ENCODE measurements at places on chromosomes 3 and 15.

- no peak for DNase-seq
Observed at GRCh38 chr3:109548192-109548938, 211.0 kb upstream of the DPPA4 start.

DNA sequence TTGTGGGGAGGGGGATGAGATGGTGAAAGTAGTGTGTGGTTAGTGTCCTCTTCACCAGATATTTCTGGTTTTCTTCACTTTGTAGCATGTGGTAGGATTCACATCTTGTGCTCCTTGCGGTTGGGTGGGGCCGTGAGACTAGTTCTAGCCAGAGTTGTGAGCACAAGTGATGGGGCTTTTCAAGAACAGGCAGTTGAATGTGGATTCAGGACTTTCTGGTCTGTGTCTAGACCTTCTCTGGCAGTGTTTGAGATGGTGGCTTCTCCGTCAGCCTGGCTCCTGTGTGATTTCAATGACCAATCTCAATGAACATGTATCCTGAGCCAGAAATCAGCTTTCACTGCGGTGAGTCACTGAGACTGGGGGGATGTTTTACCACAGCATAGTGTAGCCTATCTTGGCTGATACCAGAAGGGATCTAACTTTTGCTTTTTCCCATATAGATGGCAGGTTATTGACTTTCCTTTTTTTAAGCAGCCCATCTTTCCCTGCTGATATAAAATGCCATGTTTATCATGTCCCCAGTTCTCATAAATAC, 82.6 kb downstream of the RPLP1 start:
- no peak for DNase-seq

DNA sequence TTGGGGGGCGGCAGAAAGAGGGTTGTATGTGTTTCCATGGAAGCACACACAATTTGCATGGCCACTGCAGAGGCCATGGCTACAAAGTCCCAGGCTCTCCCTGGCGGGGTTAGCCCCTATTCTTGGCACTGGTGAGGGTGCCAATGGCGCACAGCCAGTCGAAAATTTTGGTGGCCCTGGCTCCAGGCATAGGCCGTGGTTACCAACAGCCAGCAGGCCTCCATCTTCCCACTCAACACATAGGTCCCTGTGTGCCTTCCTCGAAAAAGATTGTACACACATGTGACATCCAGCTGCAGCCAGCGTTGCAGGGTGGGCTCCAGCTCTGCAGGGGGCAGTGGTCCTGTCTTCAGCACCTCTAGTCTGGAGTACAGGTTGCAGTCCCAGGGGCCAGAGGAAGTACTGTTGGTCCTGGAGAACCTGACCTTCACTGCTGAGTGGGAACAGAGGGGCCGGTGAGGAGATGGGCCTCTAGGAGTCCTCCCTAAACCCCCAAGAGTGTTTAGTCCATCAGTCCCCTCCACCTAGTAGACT, 7.1 kb downstream of the P4HTM start:
- no peak for DNase-seq

DNA sequence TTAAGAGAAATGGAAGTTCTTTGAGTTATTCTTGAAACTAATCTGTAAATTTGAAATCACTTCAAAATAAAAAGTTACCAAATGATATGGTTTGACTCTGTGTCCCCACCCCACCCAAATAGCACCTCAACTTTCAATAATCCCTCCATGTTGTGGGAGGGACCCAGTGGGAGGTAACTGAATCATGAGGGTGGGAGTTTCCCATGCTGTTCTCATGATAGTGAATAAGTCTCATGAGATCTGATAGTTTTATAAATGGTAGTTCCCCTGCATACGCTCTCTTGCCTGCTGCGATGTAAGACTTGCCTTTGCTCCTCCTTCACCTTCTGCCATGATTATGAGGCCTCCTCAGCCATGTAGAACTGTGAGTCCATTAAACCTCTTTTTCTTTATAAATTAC, 690.7 kb upstream of the ZNF385D start:
- DNase-seq = no peak

DNA sequence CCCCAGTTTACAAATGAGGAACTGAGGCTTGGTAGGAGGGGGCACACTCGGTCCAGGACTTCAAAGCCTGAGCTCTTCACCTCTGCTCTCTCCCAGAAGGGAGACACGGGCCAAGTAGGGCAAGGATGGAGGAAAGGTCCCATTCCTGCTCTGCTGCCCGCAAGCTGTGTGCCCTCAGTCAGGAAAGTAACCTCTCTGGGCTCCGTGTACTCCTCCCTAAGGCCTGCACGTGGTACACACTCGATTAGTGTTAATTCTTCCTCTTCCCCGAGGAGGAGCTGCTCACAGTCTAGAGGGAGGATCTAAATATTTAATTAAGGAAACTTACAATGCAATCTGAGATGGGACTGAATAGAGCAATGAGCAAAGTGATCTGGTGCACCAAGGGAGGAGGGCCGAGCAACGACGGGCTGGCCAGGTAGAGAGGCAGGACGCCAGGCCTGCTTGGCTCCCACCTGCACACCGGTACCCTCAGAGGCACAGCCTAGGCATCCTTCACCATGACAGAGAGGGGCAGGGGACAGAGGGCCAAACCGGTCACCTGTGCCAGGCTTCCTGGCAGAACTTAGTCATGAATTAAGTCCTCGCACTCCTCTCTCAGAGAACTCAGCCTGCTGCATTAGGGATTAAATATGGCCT, 47.2 kb upstream of the IQSEC1 start:
- no peak for DNase-seq

GRCh38 chr3:61158216-61158615, 93.0 kb downstream of the FHIT start:
- no peak for DNase-seq

DNA sequence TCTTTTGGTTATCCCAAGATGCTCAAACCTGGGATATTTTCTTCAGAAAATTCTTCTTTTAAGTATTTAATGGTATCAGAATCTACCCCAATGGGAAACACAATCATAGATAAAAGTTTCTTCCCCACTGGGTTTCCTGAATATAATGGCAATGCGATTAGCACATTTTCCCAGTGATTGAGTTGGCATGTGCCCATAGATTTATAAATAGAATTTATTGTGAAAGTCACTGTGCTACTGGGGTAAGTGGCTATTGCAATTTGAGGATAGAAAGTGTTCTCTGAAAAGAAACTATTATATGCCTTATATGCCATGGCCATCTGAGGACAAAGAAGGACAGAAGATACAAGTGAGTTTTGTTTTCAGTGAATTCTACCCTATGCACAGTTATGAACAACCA, 99.0 kb upstream of the RBMS3 start:
- no peak for DNase-seq

DNA sequence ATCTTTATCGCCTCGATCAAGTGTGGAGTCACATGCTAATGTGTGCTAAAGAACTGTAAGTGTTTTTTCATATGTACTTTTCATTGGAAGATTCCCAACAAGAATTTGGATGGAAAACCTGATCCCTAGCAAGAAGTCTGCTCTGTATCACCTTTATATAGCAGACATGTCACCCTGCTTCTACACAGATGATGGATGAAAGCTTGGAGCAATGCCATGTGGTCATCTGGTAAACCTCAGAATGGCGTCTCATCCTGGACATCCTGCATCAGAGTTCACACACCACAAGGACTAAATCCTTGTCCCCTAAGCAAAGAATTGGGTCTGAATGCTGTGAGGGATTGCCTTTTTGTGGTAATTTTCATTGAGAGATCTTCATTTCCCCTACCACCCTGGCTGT, 42.1 kb upstream of the CTDSPL start:
- DNase-seq = no peak

DNA sequence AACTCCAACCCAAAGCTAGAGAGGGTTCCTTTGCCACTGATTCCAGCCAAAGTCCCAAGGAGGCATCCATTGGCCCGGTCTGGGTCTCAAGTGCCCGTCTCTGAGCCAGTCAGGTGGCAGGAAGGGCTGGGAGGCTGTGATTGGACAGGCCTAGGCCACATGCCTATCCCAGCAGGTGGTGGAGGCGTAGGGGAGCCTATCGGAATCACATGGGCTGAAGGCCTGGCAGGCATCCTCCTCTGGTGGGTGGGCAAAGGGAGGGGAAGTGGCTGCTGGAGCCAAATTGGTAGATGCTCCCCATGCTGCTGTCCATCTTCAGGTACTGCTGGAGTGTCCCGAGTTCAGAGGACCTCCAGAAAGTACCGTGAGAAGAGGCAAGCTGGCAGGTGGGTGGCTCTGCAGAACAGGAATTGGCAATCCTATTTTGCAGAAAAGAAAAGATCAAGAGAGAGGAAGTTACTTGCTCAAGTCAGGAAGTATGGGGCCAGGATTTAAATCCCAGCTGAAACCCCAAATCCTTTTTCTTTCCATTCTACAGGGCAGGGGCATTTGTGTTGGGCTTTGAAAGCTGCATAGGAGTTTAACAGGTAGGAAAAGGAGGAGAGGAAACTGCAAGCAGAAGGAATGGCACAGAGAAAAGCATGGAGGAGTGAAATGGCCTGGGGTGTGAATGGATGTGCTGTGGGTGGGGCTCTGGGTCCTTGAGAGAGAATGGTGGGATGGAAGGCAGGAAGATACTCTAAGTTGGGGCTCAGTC, 3.7 kb downstream of the CHST13 start:
- no peak for DNase-seq

GRCh38 chr15:49235446-49236124, 65.5 kb downstream of the GALK2 start:
- DNase-seq = no peak

DNA sequence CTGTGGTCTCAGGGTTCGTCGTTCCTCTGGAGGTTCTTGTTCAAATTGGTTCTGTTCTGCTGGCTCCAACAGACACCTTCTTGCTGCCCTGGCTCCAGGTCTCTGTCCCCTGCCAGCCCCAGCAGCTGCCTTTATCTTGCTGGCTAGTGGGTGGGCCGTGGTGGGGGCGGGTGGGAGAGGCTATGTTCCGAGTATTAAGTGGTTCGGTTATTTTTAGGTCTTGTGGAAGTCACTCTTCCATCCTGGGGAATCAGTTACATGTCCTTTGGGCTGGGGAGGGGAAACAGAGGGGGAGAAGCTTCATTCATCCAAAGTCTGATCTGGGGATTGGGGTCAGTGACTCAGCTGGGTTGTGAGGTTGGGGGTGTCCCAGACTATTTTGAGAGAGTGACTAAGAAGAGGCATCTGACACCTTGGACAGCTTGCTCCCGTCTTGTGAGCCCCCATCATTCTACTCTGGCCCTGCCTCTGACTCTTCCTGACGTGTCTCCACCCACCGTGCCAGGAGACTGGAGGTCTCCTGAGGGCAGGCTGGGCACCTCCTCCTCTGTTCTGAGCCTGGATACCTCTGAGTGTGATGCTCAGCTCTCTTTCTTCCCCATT, at the start of gene XIRP1:
Gene XIRP1, minus strand, starts transcription at position 106 of the 603 bp plus-strand sequence. CDS start 3,150 bp downstream, outside the sequence.
- DNase-seq = no peak

DNA sequence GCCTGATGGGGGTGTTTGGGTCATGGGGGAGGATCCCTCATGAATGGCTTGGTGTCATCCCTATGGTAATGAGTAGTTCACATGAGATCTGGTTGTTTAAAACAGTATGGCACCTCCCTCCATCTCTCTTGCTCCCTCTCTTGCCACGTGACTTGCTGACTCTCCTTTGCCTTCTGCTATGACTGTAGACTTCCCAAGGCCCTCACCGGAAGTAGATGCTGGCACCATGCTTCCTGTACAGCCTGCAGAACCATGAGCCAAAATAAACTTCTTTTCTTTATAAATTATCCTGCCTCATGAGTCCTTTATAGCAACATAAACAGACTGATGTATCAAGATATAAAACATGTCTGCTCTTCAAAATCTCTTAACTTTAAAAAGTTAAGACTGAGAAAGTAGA, 96.1 kb downstream of the TFDP2 start:
- no peak for DNase-seq

DNA sequence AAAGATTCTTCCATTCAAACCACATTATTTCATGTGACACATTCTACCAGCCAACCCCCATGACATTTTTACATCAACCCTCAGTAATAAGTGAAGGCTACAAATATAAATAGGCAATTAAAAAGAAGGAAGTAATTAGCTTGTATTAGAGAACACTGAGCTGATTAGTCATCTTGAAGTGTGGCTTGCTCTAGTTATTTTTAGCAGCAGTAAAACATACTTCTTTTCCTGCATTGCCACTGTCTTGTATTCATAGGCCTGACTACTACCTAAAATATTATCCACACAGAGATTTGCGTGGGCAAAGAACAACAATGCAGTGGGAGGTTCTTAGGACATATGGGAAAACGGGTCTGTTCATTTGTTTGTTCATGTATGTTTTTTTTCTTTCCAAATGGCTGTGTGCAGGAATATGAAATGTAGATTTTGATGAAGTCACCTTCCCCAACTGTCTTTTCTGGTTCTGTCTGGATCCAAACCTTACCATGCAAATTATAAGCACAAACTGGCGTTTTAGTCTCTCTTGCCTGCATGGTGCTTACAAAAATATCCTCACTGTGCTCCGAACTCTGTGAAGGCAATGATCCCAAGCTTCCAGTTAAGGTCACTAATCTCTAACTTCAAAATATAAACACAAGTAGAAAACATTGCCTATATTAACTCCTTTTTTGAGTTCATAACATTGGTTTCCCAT, 31.5 kb upstream of the TM4SF4 start:
- no peak for DNase-seq

DNA sequence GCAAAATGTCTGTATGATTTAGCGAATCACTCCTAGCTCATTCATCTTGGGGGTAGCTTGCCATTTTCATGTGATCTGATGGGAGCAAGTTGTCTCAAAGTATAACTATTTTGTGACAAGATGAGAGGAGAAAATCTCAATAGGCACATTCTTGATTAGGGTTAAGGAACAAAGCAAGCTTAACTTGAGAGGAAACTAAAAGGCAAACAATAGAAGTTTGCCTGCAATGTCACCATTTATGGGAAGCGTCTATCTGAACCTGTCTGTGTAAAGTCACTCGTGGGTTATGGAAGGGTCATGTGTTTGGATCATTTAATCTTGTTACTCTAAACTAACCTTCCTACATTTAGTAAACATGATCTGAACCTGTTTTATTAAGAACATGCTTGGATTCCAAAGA, 232.5 kb downstream of the CDIN1 start:
- DNase-seq = no peak

- no peak for DNase-seq
Observed at GRCh38 chr3:146033950-146034349, 127.0 kb downstream of the PLOD2 start.

DNA sequence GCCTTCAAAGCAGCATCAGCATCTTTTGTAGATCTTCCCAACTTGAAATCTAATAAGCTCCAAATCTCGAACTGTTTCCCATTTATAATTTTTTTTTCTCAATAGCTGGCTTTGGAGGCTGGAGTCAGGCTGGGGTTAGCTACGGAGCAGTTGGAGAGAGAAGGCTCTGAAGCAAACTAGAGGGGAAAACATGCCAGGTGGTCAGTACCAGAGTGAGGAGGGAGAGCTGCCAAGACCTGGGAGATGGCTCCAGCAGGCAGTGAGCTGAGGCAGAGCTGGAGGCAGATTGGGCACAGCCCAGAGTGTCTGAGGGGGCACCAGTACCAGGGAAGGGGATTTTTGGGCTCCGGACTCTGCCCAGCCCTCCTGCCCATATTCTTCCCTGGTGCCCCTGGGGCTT, 311.2 kb downstream of the RPLP1 start:
- DNase-seq = no peak

DNA sequence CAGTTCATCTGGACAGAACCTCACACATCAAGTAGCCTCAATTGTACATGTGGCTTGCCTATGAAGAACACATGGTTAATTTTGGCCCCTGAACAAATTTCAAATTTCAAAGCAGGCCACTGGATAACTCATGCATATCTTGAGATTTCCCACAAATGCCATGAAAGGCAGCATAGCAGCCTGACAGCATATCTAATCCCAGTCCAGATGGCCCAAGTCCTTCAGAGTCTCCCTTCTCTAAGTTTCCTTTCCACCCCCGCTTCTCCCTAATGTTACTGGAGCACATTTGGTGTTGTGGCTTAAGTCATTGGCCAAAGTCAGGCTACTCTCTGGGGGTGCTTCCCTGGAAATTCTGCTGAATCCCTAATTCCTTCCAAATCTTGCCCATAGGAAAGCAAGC, 53.8 kb upstream of the COL6A6 start:
- no peak for DNase-seq
